ENCODE measurements at places on chromosomes 6 and 20. TPM values are rescaled to one million over a fixed set of nuclear protein-coding genes. Genes with fewer than 3 reads are reported as not detected.

DNA sequence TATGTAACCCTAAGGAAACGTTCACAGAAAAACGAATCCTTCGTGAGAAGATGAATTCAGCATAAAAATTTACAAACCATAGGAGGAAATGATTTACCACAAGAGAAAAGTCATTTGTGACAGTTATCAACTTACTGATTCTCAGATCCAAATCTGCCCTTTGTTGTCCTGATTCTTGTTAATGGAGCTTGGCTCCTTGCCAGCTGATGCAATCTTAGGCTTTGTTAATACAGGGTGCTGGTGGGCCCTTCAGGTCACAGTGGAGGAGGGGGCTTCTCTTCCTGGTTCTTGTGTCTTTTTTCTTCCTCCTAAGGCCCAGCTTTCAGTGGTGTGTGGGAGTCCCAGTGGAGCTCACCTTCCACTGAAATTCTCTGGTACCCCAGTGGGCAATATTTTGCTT, 108.4 kb upstream of the MAP3K7 start:
- no peak for DNase-seq

DNA sequence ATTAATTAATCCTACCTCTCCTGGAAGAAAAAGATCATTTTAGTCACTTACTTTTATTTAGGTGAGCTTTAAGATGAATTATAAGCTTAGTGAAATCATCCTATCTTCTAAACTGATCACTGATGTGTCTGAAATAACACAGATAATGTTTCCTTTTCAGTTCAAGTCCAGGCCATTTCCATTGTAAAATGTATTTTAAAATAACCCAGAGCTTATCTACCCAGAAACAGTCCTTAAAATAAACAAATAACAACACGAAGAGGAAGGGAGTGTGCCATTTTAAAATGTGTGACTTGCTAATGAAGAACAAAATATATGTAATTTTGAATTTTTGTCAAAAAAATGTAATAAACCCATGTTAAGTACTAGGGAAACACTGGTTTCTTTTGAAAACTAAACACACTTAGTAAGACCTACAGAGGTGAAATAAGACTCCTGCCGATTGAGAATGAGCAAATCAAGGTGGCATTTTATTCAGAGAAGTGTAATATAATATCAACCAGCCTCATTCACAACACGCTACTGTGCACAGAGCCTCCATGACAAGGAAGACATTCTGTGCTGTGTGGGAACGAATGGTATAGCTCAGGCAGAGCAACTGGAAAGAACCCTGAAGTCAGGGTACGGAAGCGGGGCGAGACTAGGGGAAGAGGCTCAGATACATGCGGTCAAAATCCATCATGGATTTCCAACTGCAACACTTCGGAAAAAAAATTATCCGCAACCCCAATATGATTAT, 7.7 kb downstream of the LRP11 start:
- DNase-seq = no peak

- no peak for DNase-seq
Observed at GRCh38 chr20:51481341-51481914, 61.1 kb downstream of the NFATC2 start.

Gene C2
- total RNA-seq = 0.13 TPM

Gene PLN
- total RNA-seq = not detected

Gene PAX1
- not detected for total RNA-seq

GRCh38 chr6:154595538-154595937, 85.1 kb upstream of the CNKSR3 start:
- no peak for DNase-seq

Data from MG63 (cell line).